ENCODE measurements at places on chromosomes 11 and 22.

DNA sequence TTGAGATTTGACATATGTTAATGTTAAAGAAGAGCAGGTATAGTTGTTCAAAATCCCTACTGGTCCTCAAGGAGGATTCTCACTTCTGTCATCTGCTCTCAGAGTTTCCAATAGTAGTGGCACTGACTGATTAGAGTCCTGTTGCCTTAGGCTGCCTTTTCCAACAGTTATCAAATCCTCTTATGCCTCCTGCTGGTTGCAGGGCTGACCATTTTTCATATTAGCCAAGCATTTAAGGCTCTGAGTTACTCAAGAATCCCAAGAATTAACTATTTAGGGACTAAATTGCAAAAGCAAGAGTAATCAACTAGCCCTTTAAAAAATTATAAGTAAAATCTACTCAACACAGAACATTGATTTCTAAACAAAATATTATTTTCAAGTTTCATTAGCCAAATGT, 212.0 kb upstream of the CHORDC1 start:
- ATAC-seq: no peak

GRCh38 chr22:47474464-47474863, 712.0 kb downstream of the TBC1D22A start:
- no peak for ATAC-seq

DNA sequence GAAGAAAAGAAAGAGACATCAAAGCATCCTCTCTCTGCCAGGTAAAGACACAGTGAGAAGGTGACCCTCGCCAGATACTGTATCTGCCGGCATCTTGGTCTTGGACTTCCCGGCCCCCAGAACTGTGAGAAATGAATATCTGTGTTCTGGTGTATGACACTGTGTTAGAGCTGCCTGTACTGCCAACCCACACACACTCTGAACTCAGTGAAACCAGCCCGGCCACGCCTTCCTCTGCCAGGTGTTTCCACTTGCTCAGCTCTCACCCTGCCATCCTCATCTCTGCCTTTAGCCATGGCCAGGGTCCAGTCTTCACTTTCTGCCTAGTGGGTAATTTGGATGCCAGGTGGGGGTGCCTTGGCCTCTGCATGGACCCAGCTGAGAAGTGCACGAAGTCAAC, 24.0 kb downstream of the CBX7 start:
- no peak for ATAC-seq

DNA sequence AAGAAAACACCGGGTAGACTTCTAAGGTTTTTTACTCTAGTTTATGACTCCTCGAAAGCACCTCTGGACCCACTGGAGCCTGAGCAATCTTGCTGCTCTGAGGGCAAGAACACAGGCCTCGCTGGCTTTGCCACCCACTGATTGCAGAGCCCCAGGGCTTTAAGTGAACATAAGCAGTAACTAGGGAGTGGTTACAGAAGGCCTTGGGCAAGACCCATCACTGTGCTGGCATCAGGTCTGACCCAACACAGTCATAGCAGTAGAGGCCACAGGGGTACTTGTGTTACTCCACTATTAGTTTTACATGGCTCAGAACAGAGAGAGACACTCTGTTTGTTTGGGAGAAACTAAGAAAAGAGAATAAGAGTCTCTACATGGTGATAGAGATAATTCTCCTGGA, 684.5 kb downstream of the FAM181B start:
- ATAC-seq: no peak

- peak; percentile 45 for ATAC-seq
Measured at GRCh38 chr22:40193429-40194421, 16.0 kb downstream of the TNRC6B start.

- ATAC-seq: no peak
Measured at GRCh38 chr22:47593911-47594311, 831.5 kb downstream of the TBC1D22A start.

GRCh38 chr11:2149460-2149859, 10.3 kb upstream of the IGF2 start:
- ATAC-seq: no peak

GRCh38 chr11:31805037-31805628, 6.0 kb downstream of the PAX6 start:
- ATAC-seq: peak; percentile 33

Data from motor neuron (in vitro differentiated cells).